Activated CD4-positive, alpha-beta T cell treated with anti-CD3 and anti-CD28 coated beads for 1 hour (primary cell): ENCODE measurements at places on chromosomes 3 and 15.

- DNase-seq: no peak
Measured at GRCh38 chr15:56523521-56523920, 58.6 kb upstream of the MNS1 start.

DNA sequence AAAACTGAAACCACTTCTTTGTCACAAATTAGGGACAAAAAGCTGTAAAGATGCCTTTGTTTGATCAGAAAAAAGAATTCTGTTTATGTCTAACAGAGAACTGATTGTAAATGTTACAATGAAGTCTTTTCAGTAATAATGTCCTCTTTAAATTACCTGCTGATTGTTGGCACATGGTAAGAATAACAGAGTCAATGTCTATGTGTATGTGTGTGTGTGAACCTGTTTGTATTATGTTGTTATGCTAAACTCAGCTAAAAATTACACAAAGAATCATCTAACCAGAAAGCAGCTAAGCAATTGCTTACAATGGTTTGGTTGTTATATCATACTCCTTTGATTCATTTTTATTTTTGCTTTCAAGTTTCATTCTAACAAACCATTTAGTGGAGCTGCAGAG lies 159.1 kb upstream of the PDZRN3 start:
- no peak for DNase-seq

DNA sequence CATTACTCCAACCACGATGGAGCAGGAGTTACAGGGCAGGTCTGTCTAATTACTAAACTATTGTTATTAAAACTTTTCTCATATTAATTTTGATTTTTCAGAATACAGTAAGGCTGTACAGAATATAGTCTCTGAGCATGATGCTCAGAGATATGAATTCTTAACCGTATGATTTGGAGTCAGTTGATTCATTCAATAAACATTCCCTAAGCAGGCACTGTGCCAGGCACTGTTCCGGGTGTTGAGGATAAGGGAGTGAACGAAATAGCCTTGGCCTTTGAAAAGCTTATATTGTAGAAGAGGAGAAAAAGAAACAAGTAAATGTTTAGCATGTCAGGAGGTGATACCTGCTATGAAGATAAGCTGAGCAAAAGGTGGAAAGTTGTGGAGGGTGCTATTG lies 187.3 kb downstream of the KCNAB1 start:
- DNase-seq: no peak

DNA sequence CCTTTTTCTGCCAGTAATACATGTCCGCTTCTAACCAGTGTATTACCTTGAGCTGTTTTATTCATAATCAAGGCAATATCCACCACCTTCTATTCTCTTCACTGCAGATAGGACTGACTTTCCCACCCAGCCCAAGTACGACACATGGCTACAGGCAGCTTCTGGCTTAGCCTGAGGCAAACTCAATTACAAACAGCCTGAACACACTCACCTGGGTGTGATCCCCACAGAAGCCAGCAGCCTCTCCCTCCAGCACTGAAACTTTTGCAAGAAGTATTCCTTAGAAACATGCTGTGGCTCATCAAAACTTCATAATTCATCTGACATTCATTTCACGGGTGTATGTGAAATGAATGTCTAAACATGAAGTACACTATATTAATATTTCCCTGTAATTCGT lies 13.5 kb upstream of the KCNMB3 start:
- DNase-seq: no peak

- no peak for DNase-seq
Measured at GRCh38 chr3:356952-357351, 160.4 kb downstream of the CHL1 start.

- DNase-seq: no peak
Measured at GRCh38 chr3:172405914-172406313, 42.3 kb downstream of the GHSR start.

DNA sequence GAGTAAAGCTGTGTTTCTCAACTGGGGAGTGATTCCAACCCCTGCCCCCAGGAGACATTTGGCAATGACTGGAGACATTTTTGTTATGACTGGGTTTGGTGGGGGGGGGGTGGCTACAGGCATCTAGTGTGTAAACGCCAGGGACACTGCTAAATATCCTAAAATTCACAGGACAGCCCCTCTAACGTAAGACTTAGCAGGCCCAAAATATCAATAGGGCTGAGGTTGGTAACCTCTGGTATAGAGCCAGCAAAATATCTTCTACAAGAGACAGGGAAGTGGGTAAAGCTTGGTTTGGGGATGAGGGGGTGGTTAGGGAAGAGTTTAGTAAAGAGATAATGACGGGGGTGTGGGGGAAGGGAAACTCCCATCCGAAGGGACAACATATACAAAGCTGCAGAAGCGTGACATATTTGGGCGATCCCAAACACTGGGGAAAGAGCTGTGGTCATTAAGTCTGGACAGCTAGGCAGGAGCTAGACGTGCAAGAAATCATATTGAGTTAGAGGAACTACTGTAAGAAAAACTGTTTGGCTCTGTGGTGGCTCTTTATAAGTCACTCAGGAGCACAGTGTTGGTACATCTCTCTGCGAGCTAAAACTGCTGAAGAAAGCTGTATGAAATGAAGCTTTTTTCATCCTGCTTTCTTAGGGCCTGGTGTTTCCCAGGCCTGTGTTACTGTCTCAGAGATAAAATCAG lies 697 bp upstream of the TRIM69 start:
- no peak for DNase-seq

DNA sequence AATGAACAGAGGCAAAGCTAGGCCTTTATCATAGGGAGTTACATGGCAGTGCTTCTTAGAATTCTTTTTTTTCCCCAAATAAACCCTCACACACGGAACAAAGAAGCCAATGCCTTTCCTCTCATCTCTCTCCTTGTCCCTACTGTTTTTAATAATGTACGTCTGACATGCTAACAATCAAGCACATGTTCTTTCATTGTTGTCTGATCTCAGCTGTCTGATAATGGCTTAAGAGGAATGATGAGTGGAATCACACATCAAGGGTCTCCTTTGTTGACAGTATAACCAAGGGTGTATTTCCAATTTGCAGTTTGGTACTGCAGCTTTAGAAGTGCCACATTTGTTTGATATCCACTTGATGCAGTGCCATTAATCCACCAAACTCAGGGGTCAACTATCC lies 34.8 kb upstream of the EPHA3 start:
- DNase-seq: no peak

DNA sequence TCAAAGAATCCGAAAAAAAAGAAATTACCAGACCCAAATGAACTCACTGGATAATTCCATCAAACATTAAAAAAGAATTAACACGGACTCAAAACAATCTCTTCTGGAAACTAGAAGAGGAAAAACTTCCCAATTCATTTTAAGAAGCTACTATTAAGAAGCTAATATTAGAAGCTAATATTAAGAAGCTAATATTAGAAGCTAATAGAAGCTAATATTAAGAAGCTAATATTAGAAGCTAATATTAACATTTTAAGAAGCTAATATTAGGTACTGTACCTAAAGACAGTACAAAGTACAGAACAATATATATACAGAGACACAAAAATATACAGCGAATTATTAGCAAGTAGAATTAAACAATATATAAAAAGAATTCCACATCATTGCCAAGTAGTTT lies 35.9 kb downstream of the HERC2 start:
- DNase-seq: no peak

- DNase-seq: no peak
Measured at GRCh38 chr15:59185725-59186124, 20.9 kb upstream of the LDHAL6B start.

DNA sequence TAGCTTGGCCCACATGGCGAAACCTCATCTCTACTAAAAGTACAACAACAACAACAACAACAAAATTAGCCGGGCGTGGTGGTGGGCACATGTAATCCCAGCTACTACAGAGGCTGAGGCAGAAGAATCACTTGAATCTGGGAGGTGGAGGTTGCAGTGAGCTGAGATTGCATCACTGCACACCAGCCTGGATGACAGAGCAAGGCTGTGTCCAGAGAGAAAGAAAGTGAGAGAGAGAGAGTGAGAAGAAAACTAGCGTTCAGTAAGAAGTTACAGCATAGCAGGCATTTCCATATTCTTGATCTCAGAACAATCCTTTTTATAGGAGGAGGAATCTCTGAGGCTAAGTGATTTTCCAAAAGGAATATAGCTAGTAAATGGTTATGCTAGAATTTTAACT lies 1076.1 kb downstream of the AGBL1 start:
- DNase-seq: no peak

- no peak for DNase-seq
Measured at GRCh38 chr15:69080295-69081248, 66.1 kb downstream of the NOX5 start.

DNA sequence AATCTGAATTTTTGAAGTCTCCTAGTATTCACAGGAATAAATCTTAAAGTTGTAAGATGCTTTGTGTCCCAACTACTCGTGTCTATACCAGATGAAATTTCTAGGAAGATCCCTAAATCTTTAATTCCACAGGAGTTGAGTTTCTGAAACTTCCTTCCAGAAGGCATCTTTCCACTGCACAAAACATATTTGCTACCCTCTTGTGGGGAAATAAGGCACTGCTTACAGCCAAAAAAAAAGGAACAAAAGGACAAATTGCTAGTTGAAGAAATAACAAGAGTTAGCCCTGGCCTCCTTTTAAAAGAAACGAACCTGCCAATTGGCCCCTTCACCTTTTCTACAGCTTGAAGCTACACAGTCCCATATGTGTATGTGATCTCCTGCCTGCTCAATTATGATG lies 54.0 kb downstream of the TAFA4 start:
- no peak for DNase-seq

DNA sequence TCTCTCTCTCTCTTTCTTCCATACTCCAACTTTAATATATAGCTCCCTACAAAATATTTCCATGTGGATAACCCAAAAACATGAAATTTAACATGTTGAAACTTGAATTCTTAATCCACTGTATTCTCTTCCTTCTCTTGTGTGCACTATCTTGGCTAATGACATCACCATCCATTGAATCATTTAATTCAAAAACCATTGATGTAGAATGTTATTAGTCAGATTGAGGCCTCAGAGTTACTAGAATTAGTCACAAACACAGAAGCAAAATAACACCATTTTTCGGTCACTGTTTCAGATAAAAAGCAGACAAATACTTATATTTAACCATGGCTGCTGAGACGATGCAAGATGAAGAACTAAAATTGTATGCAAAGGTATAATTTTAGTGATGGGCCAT lies 256.9 kb upstream of the LRRC3B start:
- no peak for DNase-seq

DNA sequence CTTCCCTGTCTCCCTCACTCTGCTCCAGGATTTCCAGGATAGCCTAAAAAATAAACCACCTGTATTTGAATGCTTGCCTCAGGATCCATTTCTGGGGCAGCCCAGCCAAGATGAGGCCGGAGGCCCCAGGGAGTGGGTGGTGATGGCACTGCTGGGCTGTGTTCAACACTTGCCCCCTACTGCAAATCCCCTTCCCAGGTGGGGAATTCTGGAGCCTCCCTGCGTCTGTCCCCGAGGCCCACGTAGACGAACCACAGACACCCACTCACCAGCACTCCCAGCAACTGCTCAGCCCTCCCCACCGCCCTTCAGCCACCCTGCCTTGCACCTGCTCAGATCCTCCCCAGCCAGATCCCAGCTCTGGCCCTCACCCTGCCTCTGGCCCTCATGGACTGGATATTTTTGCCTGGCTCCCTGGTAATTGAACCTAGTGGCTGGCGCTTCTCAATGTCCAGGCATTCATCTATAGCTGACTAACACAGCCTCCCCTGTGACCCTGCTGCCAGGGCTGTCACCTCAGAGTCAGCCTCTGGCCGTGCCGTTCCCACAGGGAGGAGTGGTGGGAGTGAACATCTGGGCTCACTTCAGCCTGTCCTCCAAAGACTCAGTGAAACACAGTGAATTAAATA lies 17.1 kb upstream of the EPB42 start:
- DNase-seq: no peak

DNA sequence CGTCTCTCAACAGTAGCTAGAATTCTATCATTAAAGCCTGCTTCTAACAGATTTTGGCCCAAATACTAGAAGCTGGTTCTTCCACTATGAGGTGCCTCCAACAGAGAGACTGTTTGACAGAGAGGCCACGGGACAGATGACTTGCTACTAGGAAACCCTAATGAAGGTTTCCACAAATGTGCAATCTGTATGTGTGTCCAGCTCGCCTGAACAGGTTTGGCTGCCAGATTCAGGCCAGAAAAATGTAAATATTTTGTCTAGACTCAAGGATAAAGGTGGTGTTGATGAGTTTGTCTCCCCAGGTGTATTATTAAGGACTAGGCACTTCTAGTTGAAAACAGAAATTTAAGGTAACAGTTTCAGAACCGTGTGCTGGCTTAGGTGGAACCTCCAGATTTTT lies 91.6 kb upstream of the TRIM42 start:
- no peak for DNase-seq

DNA sequence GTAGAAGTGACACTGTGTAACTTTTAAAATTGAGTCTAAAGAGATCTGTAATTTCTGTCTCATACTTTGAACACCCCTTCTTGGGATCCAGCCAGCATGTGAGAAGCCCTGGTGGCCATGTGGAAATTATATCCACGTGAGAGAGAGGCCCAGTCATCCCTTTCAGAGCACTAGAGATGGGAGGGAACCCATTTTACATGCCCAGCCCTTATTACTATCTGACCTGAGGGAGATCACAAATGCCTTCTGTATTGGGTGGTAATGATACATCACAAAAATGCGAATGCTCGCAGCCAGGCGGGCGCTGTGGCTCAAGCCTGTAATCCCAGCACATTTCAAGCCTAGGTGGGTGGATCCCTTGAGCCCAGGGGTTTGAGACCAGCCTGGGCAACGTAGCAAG lies 27.3 kb upstream of the TRAK1 start:
- no peak for DNase-seq

- DNase-seq: no peak
Measured at GRCh38 chr3:127260826-127261555, 26.9 kb downstream of the PRR20G start.

GRCh38 chr3:23952646-23953045 lies 7.6 kb downstream of the NR1D2 start:
- DNase-seq: no peak

DNA sequence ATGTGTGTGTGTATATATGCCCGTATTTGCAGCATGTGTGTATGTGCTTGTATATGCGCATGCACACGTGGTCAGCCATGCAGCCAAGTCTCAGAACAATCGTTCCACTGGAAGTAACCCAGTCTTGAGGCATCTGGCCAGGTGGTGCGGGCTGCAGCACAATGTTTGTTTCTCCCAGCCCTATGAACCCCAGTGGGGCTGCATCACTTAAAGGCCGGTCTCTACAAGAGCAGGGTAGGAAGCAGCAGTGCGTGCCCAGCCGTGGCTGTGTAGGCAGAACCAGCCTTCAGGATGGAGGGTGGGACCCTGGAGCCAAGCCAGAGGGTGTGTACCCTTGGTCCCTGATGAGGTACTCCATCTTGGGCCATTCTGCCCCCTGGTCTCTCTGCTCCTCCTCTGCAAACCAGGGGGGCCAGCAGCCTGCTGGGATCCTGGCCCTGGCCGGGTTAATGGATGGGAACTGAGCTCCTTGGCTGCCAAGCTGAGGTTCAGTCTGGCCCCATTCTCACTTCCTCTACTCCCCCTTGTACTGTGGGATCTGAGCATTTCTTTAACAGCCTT lies 11.8 kb downstream of the KLF13 start:
- DNase-seq: no peak

- DNase-seq: no peak
Measured at GRCh38 chr3:135106445-135106844, 311.4 kb downstream of the EPHB1 start.
